ENCODE measurements at places on chromosomes 1 and 21.

- no peak for DNase-seq
Measured at GRCh38 chr1:39727221-39727931, 11.3 kb upstream of the PPIE start.

DNA sequence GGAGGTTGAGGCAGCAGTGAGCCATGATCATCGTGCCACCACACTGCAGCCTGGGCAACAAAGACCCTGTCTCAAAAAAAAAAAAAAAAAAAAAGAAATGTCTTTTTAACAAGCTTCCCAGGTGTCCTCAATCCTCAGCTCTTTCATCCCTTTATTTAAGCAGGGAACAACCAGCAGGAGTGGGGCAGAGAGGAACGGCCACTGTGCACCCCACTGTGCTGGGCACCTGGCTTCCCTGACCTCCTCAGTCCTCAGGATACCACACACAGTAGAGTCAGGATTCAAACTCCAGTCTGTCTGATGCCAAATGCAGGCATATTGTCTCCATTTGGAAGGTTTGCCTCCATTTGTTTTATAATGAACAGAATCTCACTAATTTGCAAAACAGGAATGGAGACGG, 19.8 kb upstream of the PTAFR start:
- DNase-seq: no peak

GRCh38 chr1:2360588-2361364, 30.6 kb downstream of the MORN1 start:
- DNase-seq: no peak

GRCh38 chr1:7012461-7012924, 227.2 kb downstream of the CAMTA1 start:
- no peak for DNase-seq

DNA sequence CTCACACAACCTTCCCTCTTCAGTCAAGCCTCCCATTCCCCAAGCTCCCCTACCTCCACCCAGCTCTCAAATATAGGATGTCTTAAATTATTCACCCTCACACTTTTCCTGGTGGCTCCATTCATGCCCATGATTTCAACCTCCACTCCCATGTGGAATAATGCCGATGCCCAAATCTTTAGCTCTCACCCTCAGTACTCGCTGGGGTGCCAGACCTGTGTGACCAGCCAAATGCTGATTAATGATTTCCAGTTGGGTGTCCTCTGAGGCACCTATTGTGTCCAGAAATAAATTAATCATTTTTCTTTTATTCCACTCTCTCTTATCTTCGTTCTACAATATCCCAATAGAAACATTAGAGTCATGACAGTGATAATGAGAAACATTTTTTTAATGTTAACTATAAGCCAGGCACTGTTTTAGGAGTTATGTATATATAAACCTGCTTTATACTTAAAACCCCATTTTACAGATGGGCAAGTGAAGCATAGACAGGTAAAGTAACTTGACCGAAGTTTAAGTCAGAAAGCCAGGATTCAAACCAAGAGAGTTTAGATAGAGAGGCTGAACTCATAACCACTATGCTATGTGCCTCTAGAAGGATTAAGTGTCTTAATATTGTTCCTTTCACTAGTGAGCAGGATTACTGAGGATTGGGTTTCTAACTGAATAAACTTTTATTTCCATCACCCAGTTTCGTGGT, 209.7 kb downstream of the DUSP10 start:
- DNase-seq: no peak

DNA sequence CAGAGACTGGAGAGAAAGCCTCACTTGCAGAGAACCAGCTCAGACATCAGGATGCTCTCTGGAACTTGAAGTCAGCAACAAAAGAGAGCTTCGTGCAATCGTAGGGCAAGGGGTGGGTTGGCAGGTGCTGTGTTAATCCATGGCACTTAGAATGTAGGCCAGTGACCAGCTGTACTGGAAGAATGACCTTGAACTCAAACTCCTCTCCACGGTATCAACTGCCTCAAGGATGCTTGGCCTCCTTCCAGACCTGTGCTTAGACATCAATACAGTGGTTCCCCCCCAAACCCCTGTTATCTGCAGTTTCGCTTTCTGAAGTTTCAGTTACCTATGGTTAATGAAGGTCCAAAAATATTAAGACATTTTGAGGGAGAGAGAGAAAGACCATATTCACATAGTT, 6.5 kb downstream of the KANK4 start:
- no peak for DNase-seq

DNA sequence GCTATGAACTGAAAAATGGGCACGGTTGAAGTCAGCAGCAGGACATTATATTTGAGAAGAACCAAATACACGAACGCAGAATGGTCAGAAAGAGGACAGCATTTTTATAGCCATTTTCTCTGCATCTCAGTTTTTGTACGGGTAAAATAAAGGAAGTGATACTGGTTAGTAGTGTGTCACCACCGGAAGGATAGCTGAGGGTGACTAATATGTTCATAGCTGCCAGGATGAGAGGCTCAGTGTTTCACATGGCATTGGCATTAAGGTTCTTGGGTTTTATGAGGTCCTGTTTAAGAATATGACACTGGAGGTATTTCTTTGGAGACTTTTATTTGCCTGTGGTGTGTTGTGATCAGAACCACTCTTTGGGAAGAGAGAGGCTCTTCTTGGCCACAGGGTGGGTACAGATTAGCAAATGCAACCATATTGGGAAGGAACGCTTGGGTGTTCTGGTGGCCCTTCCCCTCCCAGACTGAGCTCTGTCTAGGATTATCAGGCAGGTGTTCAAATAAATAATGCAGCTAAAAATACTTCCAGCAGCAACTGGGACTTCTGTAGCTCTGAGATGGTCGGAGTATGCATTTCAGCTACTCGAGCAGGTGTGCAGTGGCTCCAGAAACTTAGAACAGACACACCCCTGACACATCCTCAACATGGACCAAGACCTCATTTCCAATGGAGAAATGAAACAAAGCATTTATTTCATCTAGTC, 158.2 kb downstream of the PBX1 start:
- no peak for DNase-seq

DNA sequence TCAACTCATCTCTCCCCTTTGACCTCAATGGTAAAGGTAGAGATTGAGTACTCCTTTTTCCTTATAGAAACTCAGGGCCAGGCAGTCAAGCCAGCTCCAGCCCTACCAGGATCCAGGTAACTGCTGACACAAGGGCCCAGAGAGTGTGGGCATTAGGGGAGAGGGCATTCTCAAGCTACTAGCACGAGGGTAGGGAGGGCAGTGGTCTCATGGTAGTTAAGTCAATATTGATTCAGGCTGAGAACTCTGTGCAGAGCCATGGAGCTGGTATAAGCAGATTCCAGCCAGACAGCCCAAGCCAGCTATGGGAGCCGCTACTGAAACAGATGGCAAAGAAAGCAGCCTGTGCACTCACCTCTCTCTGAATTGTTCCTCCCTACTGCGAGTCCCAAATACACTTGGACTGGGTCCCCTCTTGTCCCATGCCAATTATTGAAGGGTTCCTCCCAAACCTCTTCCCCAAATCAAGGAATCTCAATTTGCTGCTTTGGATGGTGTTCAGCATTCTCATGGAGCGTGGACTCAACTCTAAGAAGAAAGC, 2.8 kb downstream of the PI4KB start:
- no peak for DNase-seq

DNA sequence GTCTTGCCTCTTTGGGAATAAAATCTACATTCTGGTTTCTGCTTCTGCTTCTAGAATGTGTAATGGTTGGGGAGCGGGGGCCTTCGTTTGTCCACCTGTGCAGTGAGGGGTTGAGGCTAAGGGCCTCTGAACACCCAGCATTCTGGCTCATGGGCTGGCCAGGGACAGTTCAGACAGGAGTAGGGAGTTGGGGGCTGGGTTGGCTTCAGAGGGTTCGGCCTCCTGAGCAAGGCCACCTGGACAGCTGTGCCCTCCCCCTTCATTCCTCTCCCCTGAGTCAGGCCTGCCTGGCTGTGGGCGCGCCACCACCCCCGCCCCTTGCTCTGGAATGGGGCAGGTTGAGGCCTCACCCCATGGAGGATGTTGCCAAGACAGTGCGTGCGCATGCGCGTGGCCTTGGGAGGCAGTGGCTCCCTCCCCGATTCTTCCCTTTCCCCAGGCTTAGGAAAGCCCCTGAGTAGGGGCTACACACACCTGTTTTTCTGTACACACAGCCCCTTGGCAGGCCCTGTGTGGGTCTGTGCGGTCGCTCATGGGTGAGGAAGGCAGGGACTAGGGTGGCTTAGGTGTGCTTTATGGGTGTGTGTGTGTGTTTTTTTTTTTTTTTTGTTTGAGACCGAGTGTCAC, 57.0 kb downstream of the YARS1 start:
- no peak for DNase-seq

DNA sequence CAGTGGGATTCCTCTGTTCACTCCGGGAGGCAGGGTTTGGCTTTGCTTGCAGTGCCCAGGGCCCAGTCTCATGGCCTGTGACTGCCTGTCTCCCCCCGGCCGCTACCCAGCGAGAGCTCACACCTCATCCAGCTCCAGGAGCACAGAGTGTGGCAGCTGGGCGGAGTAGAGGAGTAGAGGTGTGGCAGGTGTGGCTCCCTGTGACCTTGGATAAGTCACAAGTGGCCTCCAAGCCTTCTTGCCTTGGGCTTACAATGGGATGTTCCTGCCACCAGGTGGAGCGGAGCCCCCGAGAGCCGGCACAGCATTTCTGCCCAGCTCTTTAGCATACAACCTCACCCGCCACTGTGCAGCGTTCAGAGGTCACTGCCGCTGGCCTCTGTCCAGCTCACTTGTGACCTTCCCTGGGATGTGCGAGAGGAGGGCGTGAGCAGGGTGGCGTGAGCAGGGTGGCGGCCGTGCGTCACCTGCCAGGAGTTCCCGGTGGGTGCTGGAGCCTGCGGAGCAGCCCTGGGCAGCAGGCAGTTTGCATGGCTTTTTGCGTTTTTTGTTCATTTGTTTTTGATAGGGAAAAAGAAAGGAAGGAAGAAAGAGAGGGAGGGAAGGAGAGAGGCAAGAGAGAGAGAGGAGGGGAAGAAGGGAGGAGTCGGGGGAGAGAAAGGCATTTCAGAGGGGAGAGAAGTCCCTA, 42.4 kb downstream of the CRYAA start:
- DNase-seq: no peak

DNA sequence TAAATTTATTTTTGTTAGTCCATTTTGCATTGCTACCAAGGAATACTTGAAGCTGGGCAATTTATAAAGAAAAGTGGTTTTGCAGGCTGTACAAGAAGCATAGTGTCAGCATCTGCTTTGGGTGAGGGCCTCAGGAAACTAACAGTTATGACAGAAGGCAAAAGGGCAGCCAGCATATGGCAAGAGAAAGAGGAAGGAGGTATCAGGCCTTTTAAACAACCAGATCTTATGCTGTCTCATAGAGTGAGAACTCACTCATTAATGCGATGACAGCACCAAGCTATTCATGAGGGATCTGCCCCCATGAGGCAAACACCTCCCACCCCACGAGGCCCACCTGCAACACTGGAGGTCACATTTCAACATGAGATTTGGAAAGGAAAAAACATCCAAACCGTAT, 898.4 kb downstream of the KCNT2 start:
- DNase-seq: no peak

- no peak for DNase-seq
Measured at GRCh38 chr1:209880031-209880430, 52.3 kb downstream of the UTP25 start.

DNA sequence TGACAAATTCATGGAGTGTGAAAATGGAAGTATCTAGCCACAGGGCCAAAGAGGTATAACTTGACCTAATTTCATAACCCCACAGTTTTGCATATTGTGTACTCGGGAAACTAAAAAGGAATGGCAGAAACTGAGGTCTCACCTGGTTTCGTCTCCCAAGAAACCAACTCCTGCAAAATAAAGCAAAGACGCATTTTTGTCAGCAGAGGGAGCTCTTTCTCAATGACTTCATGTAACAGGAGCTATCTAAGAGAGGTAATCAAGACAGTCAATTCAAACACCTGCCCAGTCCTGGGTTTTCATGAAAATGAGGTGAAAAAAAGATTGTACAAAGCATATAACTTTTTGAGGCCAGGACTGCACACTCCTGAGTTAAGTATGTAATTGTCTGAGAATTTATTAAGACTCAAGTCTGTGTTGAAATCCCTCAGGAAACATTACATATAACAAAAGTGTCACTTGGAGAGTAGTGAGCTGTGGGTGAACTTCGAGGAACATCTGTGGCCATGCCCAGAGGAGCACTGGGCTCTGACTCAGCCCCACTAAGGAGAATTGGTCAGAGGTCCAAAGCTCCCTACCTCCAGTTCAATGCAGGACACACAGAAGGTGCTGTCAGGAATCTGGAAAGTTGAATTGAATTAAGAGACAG, 17.6 kb downstream of the FCRL4 start:
- DNase-seq: no peak

DNA sequence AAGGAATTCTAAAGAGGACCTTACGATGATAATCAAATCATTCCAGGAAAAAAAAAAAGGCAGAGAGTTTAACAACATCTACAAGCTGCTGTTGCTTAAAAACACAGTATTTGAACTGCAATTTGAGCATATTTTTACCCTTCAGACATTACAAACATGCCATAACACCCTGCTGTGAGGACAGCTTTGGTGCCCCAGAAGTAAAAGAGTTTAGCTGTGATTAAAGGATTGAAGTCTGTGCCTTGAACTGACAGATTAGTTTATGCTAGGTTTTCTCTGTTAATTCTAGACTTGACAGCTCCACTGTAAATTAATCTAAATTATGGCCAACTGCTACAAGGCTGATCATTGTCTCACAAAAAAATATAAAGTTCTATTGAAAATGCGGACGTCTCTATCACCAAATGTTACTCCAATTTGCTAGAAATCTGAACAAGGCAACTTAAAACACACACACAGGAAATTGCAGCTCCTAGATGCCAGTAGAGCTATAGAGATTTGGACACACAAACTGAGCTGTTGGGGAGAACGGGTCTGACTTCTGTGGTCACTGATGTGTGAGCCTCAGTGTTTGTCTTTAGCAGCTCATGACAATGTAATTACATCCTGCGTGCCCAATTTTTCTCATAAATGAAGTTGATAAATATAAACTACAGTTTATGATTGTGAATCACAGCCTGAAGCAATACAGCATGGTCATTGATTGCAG, 217.9 kb downstream of the NTNG1 start:
- no peak for DNase-seq

DNA sequence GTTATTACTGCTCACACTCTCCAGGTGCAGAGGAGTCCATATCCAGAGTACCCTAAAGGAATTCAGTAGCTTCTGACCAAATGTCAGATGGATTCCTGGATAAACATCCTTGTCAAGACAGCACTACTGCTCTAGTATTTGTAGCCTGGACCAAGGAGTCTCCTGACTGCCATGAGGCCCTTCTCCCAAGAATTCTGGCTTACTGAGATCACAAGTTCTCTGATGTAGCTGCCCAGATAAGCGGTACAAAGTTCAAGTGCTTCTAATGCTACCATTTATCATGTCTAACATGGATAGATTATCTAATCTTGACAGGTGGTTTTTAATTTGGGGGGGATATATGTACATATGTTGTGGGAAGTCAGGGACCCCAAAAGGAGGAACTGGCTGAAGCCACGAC, 196.6 kb upstream of the HMCN1 start:
- no peak for DNase-seq

GRCh38 chr1:8343464-8344001, 25.6 kb downstream of the SLC45A1 start:
- DNase-seq: no peak

- DNase-seq: no peak
Measured at GRCh38 chr1:160570840-160571239, 8.5 kb downstream of the CD84 start.

Measured in activated CD8-positive, alpha-beta memory T cell treated with anti-CD3 and anti-CD28 coated beads for 1 hour (primary cell).